ENCODE measurements at places on chromosomes 3 and 15.

DNA sequence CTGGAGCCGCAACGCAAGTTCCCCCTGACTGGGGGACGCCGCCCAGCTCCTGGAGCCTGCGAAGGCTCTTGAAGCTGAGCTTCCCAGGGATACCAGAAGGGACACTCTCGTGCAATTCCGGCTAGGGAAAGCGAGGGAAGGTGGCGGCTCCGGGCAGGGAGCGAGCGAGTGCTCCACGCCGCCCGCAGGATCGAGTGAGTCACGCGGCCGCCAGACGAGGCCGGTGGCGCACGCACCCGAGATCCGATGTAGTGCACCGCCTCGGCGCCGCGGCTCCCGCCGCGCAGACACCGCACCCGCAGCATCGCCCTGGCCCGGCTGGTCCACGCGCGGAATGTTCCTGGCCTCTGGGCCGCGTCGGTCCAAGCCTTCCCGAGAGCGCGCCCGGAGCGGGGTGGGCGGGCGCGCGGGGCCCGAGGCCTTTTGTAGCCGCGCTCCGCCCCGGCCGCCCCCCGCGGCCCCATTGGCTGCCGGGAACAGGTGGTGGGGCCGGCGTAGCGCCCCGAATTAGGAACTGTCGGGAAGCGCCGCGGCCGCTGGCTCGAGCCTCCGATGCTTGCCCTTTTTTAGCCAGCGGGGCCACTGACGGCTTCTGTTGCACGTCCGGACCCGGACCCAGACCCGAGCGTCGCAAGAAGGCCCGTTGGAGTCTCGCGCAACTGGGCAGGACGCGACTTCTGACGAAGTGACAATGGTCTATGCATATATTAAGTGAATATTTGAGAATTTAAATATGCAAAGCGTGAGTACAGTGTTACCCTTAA, at the start of gene GATM:
Gene GATM (minus strand): TSS at position 396 of the 764 bp plus-strand sequence. CDS start 91 bp downstream, at position 305.
- DNase-seq: peak; percentile 19

GRCh38 chr3:128873244-128874022, 6.0 kb upstream of the ACAD9 start:
- DNase-seq: no peak

- no peak for DNase-seq
Observed at GRCh38 chr15:58165661-58166060, 27.5 kb downstream of the AQP9 start.

GRCh38 chr3:127822682-127823425, 539 bp upstream of the MGLL start:
- no peak for DNase-seq

DNA sequence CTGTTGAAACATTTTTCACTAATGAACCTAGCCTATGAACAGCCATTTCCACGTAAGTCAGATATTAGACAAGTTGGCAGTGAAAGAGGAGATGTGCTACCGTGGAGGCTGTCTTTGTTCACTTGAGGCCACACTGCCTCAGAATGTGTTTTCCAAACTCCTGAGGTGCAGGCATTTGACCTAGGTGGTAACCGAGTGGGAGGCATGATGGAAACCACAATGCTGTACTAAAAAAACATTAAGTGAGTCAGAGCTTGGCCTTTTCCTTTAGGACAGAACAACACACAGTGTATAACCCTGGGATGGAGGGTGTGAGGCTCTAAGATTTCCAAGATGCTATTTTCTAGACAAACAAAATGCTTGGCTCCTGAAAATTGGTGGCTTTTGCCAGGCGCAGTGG, 406.3 kb downstream of the SOX2 start:
- no peak for DNase-seq

GRCh38 chr3:153967260-153967659, 153.9 kb upstream of the ARHGEF26 start:
- DNase-seq: no peak

GRCh38 chr3:58667704-58668103, 1.1 kb upstream of the FAM3D start:
- no peak for DNase-seq

DNA sequence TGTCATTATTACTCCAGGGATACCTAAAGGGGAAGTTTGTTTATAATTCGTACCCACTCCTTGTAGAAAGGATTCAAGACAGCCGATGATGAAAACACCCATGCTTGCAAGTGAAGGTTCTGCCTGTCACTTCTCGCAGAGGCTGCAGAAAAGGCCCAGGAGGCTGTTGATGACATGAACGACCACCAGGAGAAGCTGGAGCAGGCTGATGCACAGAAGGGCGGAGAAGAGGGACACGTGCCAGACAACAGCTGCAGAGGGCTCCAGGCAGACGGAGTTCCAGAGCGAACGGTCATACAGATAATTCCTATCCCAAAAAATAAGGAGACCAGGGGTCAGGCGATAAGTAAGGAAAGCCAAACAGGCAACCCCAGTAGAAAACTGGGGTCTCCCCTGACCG, 5.7 kb upstream of the DYNLT2B start:
- DNase-seq: no peak

DNA sequence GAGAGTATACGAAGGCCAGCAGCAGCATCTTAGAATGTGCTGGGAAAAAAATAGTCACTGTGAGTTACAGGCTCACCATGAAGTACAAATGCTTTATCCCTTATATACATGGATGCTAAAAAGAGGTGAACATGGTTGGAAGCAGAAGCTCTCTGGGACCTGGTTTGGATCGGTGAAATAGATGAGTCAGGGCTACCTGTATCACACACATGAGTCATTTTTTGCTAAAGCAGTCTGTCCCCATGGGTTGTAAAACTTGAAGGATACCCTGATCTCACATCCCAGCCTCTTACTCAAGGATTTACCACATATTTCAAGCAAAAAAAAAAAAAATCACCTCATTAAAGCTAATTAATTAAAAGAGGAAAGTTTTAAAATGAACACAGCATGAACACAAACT, 6.9 kb upstream of the SERPINI2 start:
- no peak for DNase-seq

DNA sequence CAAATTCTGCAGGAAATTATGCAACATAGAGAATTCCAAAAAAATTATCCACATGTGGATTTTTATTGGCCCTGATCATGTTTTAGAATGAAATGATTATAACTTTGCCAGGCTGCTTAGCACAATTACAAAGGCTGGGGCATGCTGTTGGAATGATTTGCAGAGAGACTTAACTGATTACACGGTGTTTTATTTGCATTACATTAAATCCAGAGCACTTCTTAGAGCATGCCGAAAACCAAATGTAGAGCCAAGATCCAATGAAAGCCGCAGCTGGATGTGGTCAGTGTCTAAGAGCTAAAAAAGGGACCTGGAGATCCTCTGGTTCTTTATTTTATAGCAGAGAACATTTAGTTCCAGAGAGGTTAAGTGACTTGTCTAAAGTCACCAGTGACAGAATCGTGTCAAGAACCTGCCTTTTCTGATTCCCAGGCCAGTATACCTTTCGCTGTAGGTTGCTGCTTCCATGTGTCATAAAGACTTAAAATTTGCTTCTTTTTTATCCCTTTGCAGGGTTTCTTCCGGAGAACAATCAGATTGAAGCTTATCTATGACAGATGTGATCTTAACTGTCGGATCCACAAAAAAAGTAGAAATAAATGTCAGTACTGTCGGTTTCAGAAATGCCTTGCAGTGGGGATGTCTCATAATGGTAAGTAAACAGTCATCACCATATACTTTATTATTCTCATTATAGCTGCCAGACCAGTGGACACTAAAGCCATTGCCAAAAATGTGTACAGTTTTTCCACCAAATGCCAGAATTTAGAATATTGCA, 92.0 kb upstream of the TSEN2 start:
- no peak for DNase-seq

DNA sequence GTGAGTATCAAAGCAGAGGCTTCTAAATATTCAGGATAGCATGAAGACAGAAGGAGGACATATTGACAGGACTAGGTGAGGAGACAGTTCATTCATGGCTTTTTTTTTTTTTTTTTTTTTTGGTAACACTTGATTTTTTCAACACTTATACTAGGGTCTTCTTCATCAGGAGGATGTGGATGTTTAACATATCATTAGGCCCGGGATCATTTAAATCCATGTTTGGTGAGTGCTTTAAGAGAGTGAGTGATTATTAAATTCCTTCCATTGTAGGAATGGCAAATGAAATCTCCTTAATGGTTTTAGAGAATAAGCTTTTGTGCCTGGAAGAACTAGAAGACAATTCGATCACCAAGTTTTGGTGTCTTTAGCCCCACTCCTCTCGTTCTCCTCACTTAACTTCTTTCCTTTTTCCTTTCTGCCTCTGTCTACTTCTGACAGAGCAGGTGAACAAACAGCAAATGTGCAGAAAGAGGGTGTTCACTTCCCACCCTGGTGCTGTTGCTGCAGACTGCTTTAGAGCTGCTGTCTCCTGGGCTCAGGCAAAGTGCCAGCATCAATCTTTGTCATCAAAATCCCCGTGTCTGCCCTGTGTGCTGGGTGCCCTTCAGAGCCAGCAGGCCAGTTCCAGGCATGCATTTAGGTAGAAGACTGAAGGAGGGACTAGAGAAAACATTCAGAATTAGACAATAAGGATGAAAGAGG, 35.6 kb upstream of the RAB11A start:
- no peak for DNase-seq

GRCh38 chr3:164687211-164687610, 391.1 kb downstream of the SI start:
- DNase-seq: no peak

GRCh38 chr3:100891033-100891432, 102.2 kb downstream of the ABI3BP start:
- DNase-seq: no peak

DNA sequence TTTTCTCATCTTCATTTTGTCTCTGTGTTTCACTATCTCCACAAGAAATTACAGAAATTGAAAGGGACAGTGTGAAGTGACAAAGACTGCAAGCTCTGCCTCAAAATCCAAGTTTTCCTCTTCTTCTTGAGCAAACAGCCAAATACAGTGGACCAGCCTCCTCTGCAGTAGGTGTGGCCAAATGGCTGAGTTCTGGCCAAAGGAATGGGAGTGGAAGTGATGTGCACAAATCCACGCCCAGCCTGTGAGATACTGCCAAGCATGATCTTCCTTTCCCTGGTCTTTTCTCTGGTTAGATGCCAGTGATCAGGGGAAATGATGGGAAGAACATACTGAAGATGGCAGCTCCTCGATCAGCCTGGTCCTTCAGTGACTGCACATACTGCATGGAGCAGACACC, 111.0 kb upstream of the CPNE4 start:
- no peak for DNase-seq

- no peak for DNase-seq
Observed at GRCh38 chr3:115169808-115170207, 22.7 kb upstream of the ZBTB20 start.

- no peak for DNase-seq
Observed at GRCh38 chr3:123568875-123569274, 16.0 kb downstream of the HACD2 start.

GRCh38 chr3:15808679-15809310, 11.0 kb upstream of the ANKRD28 start:
- DNase-seq: no peak

- DNase-seq: no peak
Observed at GRCh38 chr3:58271901-58272501, 34.0 kb upstream of the RPP14 start.

- DNase-seq: no peak
Observed at GRCh38 chr3:176995946-176996345, 201.3 kb downstream of the TBL1XR1 start.

DNA sequence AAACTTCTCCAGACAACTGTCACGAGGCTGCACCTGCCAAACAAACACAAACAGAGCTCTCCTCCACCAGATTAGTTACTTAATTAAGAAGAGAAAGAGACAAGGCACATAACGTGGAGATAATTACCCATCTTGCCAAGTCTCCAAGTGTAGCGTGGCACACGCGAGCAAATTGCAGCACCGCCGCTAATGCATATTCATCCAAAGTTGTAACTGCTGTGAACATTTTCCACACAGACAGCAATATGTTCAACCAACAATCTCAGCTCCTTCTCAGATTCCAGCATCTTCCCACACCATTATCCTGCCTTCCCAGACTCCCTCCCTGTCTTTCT, 309.6 kb upstream of the TLE3 start:
- no peak for DNase-seq

DNA sequence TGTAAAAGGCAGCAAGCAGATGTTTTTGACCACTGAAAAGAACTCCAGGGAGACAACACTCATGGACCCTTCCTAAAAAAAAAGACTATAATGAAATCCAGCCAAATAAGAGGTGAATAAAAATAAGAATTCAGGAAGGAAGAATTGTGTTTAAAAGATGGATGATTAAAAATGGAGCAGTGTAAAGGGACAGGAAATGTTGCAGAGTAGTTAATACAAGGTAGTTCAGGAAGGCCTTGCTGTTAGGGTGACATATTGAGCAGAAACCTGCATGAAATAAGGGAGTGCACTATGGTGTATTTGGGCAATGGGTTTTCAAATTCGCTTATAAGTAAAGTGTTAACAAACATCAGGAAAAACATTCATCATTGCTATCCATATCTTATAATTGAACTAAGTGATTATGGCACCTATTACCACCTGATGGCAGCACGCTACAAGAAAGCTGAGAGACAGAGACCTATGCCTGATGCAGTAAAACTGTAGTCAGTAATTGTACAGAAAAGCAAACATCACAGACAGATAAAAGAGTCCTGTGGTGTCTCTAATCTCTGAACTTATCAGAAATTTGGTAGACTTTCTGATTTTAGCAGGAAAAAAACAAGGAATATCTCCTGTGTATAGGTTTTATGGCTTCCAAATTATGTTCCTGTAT, 5.8 kb upstream of the DBR1 start:
- DNase-seq: no peak

GRCh38 chr15:63551400-63551799, 45.8 kb upstream of the FBXL22 start:
- no peak for DNase-seq

- DNase-seq: no peak
Observed at GRCh38 chr3:62982795-62983455, 107.7 kb upstream of the CADPS start.

All from stimulated activated CD8-positive, alpha-beta memory T cell treated with anti-CD3 and anti-CD28 coated beads, Interleukin-12 subunit alpha, Interleukin-12 subunit beta, amount 100 ng/mL, for 1 hour (primary cell).